ENCODE measurements at places on chromosomes 3 and 15.

- no peak for DNase-seq
Measured at GRCh38 chr3:177441813-177442646, 244.7 kb upstream of the TBL1XR1 start.

DNA sequence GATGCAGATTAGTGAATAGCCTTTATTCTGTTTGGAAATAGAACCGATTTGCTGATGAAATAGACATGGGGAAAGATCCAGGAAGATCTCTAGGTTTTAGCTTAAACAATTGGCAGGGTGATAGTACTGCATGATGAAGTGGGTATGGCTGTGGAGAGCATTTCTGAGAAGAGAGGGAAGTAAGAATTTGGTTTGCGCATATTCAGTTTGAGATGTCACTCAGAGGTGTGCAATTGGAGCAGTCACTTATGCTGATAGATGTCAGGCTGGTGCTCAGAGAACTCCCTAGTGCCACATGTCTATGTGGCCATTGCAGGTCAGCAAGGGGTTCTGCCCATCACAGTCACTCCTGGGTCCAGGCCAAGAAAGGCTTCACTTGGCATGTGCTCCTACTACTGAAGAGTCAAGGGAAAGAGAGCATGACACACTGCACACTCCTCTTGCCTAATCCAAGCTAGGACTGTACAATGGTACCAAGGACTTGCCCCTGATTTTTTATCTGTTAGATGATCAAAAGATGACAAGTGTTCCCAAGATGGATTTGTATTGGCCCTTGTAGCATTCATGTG, 57.2 kb upstream of the ST8SIA2 start:
- DNase-seq = no peak

GRCh38 chr3:167166594-167167253, 213.4 kb downstream of the ZBBX start:
- no peak for DNase-seq

DNA sequence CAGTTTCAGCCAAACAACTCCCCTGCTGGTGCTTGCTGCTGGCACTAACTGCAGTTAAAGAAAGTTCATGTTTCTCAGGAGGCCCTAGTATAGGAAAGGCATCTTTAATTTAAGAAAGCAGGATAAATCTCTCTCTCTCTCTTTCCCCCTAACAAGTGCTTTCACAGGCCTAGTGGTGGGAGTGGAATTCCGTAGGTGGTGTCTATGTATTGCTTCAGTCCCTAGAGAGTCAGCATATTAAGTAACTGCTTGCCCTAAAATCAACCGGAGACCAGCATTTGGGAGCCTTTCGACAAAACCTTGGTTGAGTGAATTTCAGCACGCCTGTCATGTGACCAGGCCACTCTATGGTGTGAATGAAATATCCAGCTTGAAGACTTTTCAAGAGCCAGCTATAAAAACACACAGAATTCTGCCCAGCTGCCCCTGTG, 169.2 kb upstream of the TGFBR2 start:
- no peak for DNase-seq

- DNase-seq = no peak
Measured at GRCh38 chr3:17580901-17581300, 161.5 kb downstream of the TBC1D5 start.

DNA sequence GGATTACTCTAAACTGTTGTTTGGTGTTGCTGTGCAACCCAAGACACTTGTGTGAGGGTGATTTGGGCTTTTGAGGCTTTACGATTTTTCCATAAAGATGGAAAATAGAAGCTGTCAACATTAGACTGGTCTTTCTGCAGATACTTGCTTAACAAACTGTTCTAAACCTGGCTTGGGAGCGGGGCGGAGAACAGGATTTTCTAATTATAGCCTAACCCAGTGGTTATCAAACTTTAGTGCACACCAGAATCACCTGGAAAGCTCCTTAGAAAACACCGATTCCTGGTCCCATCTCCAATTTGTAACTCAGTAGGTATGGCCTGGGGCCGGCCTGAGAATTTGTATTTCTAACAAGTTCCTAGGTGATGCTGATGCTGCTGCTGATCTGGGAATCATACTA, 19.0 kb downstream of the GPR156 start:
- no peak for DNase-seq

GRCh38 chr3:111961461-111962164, 17.2 kb upstream of the ABHD10 start:
- no peak for DNase-seq

DNA sequence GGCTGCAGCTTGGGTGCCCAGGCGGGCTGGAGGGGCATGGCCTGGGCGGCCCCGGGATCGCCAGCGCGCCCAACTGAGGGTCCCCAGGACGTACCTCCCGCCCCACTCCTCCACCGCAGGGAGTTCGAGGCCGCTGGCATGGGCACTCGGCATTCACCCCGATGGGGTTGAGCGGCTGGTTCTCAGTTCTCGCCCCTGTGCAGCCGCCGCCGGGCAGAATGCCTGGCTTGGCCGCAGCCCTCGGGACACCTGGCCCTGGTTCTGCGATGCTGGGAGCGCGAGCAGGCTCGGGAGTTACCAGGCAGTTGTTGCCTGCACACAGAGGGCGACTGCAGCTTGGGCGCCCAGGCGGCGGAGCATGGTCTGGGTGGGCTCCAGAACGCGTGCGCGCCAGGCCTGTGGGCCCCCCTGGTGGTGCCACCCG, 121.4 kb downstream of the LMLN start:
- no peak for DNase-seq

DNA sequence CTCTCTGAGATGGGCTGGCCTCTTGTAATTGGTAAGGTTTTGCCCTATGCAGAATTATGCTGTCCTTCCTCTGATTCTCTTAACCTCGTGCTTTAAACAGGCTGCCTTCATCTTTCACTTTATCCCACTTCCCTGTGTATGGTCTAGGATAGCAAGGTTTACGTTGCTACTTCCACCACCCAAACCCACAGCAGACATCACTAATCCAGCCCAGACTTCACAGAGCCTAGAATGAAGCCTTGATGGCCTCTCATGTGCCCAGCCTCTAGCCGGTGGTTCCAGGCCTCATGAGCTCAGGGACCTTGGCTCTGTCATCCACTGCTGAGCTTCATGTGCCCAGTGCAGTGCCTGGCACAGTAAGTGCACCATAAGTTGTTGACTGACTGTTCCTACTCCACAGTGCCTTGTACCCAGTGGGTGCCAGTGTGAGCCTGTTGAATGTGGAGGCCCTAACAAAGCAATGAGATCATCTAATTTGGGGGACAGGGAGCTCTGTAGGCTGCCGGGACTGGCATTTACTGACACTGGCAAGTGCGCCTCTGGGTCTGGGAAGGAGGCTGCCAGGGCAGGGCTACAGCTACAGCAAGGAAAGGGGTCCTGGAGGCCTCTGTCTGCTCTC, 12.5 kb downstream of the SLC6A6 start:
- DNase-seq = peak; percentile 24

GRCh38 chr3:49912881-49913281, 9.2 kb upstream of the MST1R start:
- DNase-seq = no peak

- peak; percentile 97 for DNase-seq
Measured at GRCh38 chr3:86793786-86794185, 197.2 kb downstream of the VGLL3 start.

DNA sequence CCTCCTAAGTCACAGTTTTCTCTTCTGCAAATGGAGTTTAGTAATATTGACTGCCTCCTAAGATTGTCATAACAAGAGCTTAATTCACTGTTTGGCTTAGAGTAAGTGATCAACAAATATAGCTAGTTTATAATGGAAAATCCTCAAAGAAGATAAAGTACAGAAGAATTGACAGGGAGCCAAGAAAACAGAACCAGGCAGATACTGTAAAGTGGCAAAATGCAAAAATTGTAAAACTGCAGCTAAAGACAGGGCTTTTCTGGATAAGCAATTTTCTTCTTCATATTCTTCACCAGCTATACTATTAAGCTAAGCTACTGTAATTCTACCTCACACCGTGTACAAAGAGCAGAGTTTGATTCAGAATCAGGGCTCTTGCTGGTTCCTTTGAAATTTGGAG, 148.6 kb downstream of the ARPP21 start:
- DNase-seq = no peak

DNA sequence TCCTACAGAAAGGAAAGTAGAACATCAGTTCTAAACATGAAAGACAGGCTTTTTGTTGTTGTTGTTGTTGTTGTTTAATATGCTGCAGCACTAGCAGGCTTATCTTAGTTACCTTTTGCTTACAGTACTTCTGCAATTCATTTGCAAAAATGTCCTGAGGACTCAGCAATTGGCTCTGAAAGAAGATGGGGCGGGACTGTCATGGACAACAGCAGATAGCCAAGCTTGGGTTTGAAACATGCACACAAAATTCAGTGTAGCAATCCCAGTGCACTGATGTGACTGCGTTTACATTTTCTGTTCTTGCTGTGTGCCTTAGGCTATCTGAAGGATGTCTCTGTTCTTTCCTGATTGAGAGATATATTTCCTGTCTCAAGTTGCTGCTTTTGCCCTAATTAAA, 9.2 kb downstream of the UNC13C start:
- DNase-seq = no peak

DNA sequence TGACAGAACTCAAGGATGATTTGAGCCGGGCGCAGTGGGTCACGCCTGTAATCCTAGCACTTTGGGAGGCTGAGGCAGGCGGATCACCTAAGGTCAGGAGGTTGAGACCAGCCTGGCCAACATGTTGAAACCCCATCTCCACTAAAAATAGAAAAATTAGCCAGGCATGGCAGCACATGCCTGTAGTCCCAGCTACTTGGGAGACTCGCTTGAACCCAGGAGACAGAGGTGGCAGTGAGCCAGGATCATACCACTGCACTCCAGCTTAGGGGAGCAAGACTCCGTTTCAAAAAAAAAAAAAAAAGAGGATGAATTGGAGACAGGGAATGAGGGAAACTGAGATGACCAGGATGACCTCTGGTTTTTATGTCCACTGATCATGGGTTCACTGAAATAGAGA, 60.4 kb upstream of the CDIN1 start:
- DNase-seq = no peak

- DNase-seq = no peak
Measured at GRCh38 chr3:2735392-2735894, 374.7 kb downstream of the IL5RA start.

DNA sequence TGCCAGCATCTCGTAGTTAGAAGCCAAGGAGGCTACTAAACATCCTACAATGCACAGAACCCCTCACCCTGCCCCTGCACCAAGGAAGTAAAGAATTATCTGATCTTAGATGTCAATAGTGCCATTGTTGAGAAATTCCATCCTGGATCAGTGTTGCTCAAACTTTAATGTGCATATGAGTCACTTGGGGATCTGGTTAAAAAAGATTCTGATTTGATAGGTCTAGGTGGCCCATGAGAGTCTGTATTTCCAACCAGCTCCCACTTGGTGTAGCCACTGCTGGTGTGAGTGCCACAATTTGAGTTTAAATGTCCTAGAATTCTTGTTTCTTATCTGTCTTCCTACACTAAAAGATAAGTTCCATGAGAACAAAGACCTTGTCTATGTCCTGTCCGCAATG, 43.7 kb downstream of the TMEM45A start:
- peak; percentile 42 for DNase-seq

DNA sequence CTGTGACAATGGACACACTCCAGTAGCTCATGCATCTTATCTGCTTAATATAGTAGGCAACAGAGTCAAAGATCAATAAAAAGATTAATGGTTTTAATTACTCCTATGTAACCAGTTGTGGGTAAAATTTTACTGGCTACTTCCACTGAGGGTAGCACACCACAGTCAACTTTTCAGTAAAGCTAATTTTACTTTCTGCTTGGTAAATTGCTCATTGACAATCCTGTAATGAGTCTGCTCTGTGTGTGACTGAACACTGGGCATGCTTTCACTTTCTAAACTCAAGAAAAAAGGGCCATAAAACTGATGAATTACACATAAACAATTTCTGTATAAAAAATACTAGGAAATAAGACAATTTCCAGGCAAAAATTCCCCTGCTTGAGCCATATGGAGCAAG, 838.3 kb downstream of the VGLL3 start:
- DNase-seq = no peak

GRCh38 chr3:54511766-54512365, 389.5 kb downstream of the CACNA2D3 start:
- DNase-seq = no peak

DNA sequence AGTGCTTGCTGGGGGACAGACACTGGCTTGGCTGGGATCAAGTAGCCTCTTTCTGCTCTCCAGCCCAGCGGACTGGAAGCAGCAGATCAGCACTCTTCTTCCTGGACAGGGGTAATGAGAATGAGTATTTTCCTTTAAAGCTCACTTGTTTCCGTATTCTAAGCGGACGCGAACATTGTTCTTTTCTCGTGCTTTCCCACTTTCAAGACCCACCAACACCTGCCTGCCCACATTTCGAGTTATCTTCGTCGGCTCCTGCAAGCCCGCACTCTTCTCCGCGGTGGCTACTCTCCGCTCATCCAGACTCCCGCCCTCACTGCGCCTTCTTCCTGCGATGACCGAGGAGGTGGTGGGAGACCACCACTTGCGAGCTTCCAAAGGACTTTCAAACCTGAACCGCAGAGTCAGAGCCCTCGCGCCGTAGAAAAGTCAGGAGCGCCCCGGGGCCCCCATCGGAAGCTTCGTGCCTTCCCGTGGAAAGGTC, 1.6 kb upstream of the PPM1L start:
- peak; percentile 61 for DNase-seq

GRCh38 chr3:19016851-19017250, 131.5 kb upstream of the KCNH8 start:
- no peak for DNase-seq

DNA sequence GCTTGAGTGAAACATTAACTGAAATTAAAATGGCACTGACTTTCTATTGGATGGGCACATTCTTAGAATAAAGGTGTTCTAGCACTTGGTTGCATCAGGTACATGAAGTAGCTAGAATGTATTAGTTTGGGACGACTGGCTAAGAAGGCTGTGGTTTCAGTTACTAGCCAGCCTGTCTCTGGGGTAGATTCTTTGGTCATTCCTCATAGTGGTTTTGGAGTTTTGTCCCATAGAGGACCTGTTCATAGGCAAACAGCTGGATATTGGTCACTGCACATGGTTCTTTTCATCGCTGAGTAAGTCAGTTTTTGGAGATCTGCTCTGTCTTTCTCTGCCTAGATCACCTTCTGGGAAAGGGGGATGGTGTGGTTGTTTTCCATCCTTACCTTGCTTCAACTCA, 55.3 kb downstream of the ADAMTSL3 start:
- peak; percentile 13 for DNase-seq

DNA sequence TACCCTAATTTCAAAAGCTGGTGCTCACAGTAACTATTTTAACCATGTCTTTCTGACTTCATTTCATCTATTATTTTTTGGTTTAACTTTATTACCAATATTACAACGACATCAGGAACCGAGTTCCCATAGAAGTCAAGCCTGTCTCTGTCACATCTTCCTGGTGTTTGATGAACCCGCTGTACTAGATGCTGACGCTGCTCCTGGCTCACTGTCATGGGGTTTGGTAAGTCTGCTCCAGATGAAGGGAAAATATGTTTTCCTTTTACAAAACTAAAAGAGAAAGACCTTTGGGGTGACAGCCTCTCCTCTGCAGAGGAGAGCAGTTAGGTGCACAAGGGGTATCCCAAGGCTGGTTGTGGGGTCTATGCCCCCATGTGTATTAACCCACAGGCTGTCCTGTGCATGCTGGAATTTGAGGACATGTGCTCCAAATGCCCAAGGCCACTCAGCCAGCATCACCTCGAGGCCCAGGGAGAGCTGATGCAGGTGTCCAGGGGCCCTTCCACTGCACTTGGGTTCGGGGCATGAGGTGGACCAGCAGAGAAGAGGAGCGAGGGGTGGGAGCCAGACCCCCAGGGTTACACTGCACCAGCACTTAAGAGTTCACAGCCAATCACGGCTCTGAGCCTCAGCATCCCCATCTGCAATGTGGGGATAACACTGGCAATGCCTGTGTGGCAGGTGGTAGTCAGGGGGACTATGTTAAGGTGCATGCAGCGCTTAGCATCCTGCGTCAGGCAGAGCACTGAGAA, 62.2 kb downstream of the ATP10A start:
- DNase-seq = no peak

All from ELR (cell line).